ENCODE measurements at places on chromosomes 1 and 21.

- DNase-seq, result no peak
These were observed 55.1 kb upstream of the GJA5 start for GRCh38 chr1:147815503-147815902.

DNA sequence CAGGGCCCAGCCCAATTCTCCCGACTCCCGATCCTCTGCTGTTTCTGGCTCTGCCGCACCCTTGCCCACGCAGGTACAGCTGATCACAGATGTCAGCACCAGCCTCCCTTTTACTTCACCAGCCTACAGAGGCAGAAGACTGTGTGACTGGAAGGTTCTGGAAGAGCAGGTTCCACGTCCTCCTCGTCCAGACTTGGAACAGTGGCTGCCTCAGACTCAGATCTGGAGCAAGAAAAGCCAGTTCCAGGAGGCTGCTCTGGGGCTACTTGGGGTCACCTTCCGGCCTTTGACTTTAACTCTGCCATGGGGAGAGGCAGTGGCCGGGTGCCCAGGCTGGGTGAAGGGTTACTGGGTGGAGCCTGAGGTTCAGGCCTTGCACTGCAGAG lies 16.1 kb upstream of the KLHDC7A start:
- DNase-seq, result no peak

DNA sequence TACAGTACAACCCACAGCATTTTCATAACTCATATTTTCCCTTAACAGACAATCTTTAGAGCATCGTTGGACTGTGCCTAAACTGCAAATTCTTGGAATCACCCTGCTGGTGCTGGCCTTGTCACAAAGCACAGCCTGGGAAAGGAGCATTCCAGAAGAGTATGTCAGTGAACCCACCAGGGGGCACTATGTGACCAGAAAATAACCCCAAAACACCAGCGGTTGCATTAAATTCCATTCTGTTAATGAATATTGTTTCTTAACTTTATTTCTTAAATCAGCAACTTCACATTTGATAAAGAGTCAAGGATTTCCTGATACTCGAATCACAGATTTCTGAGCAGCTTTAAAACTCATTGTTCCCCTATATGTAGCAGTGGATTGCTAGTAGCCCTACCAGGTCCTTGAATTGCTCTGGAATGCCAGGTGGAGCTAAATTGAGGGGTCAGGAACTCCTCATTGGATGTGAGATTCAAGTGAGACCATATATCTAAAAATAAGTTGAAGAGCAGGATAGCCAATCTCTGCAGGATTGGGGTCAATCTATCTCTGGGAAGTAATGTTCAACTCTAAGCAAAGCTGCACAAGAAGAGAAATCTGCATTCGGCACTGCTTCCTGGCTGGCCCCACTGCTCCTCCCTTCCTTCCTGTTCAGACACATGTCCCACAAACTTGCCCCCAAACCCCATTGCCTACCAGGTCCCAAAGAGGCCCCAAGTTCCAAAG lies 12.7 kb upstream of the RAB4A start:
- peak; percentile 36 for DNase-seq

DNA sequence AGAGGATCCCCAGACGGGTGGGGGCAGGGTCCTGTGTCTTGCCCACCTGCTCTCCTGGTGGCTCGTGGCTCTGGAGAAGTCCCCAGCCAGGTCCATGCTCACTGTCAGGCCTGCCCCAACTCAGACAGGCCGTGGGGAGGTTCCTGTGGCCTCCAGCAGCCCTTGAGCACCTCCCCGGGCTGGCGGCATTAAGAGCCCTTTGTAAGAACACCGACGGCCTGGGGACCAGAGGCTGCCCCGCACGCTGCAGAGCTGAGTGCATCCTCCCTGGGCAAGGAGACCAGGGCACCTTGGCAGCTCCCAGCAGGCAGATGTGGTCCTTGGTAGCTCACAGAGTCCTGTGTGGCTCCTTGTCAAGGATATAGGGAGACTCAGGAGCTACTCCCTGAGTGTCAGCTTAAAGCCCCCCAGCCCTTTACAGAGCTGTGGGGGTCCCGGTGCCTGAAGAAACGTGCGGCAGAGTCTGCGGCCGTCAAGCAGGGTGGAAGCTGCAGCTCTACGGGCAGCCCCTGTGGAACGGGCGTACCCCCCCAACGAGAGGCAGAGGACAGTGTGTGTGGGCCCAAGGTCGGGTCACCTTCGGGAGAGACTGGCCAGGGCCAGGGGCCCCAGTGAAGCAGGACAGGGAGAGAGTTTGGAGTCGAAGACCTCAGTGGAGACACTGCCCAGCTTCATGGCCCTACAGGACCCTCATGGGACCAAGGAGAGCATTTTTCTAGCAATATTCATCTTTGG lies 118.6 kb downstream of the PRDM16 start:
- DNase-seq, result no peak

- no peak for DNase-seq
These were observed 138.4 kb downstream of the SYT2 start for GRCh38 chr1:202571719-202572339.

GRCh38 chr1:198771563-198772153 lies 132.8 kb downstream of the PTPRC start:
- DNase-seq, result no peak

GRCh38 chr1:164477343-164477742 lies 81.6 kb upstream of the PBX1 start:
- DNase-seq, result no peak

DNA sequence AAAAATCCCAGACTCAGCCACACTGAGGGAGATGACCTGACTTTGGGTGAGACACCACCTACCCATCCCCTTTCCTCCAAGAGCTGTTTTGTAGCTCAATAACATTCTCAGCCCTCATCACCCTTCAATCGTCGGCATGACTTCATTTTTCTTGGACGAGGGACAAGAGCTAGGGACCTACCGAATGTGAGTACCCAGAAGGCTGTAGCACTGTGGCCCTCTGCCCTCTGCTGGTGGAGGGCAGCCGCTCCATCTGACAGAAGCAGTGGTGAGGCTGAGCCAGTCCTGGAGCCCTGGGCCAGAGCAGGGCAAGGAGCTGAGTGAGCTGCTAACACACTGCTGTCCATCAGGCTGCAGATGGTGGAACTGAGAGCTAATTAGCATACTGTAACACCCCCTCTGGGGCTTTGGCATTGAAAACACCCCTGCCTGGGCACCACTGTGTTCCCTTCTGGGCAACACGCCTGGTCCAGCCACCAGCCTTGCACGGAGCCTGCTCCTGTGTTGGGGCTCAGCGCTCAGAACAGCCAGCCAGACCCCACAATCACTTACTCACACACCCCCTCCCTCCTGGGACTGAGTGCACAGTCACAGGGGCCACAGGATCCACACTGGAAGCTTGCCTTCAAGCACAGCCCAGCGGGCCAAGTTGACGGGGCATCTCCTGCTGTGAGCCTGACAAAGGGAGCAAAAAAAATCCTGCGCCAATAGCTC lies 18.3 kb upstream of the ALPL start:
- DNase-seq, result no peak

DNA sequence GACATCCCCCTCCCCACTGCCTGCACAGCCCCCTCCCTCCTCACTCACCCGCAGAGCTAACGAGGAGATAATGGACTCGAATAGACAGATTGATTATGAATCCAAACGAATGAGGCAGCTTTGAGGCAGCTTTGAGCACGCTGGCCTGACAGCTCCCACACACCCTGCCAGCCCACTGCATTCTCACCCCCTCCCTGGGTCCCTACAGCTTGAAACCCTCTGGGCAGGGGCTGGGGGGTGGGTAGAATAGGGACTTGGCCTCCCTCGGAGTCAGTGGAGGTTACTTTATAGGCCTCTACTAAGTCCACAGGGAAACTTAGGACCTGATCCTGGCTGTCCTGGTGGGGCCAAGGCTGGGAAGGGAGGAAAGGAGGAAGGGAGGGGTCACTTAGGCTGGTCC lies 1.9 kb downstream of the NTRK1 start:
- no peak for DNase-seq

DNA sequence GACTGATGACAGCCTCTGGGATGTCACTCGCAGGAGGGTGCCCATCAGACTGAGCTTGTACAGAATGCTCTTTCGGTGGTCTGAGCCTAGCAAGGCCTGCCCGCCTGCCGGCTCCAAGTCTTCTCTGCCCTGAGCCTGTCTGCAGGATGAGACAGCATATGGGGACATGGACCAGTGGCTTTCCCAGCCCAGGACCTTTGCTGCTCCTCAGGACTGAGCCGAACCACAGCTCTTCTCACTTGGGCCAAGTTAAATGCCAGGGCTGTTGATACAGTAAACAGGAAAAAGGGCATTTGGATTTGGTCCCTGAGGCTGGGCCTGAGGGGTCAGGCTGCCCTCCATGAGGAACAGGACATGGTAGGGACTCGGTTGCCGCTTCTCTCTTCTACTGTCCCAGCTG lies 64.3 kb upstream of the EPS8L3 start:
- no peak for DNase-seq

DNA sequence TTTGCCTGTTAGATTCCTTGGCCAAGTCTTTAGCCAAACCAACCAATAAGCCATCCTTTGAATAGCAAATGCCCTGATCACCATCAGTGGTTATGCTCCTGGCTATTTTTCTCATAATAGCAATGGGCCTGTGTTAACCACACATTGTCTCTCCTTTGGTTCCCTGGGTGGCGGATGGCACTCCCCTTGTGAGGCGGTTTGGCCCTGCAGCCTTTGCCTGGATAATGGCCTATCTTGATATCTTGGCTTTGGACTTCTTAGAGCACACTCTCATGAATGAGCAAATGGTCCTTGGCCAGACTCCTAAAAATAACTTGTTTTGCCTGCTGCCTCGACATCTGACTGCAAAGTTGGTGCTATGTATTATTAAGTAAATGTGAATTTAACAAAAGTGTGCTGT lies 22.4 kb upstream of the ZBTB18 start:
- DNase-seq, result no peak

DNA sequence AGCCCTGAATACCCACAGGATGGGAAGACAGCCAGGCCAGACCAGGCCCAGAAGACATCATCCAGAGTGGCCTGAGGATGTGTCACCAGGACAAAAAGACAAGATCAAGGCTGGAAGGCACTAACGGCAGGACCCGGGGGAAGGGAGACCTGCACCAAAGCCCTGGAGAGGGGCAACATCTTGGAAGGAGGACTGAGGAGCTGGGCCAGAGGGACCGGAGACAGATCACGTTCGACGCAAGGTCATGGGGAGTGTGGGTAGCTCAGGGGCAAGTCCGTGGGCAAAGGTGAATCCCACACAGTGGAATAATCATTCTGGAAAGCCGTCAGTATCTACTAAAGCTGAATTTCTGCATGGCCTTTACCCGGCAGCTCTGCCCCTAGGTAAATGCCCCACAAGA lies 478.6 kb downstream of the MATN1 start:
- no peak for DNase-seq

GRCh38 chr1:200343874-200344273 lies 66.0 kb downstream of the ZNF281 start:
- DNase-seq, result no peak

GRCh38 chr1:13435458-13435857 lies 25.2 kb downstream of the PRAMEF20 start:
- no peak for DNase-seq

DNA sequence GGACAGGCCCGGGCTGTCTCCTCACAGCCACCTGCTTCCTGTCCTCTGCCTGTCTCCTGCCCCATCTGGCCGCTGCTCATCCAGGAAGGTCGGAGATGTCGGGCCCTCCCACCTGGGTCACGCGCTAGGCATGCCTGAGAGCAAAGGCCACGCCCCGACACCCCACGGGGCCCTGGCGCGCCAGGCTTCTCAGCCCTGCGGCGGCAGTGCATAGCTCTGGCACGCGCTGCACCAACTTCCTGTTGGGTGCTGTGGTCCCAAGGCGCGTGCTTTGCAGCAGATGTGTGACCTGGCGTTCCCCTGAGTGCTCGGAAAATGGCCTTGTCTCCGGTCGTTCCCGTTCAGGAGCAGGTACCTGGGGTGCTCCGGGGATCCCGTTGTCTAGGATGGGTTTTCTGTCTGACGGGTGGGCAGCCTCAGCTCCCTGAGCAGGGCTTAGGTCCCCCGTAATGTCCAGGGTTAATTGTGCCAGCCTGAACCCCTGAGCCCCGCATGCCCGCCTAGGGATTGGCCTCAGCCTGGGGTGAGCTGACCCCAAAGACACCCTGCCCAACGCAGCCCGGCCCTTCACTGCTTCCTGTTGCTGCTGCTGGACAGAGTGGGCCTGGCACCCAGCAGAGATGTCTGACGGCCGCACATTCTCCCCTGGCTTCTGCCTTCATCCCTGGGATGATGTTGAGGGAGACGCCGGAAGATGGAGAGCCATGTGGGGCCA lies 19.4 kb upstream of the KCNAB2 start:
- peak; percentile 91 for DNase-seq

- DNase-seq, result no peak
These were observed 27.5 kb upstream of the COL9A2 start for GRCh38 chr1:40344597-40344996.

GRCh38 chr1:91651243-91651642 lies 150.6 kb downstream of the CDC7 start:
- no peak for DNase-seq

- no peak for DNase-seq
These were observed 55.9 kb upstream of the TSPAN2 start for GRCh38 chr1:115145226-115145625.

- DNase-seq, result no peak
These were observed 13.8 kb downstream of the SNX7 start for GRCh38 chr1:98675282-98675681.

DNA sequence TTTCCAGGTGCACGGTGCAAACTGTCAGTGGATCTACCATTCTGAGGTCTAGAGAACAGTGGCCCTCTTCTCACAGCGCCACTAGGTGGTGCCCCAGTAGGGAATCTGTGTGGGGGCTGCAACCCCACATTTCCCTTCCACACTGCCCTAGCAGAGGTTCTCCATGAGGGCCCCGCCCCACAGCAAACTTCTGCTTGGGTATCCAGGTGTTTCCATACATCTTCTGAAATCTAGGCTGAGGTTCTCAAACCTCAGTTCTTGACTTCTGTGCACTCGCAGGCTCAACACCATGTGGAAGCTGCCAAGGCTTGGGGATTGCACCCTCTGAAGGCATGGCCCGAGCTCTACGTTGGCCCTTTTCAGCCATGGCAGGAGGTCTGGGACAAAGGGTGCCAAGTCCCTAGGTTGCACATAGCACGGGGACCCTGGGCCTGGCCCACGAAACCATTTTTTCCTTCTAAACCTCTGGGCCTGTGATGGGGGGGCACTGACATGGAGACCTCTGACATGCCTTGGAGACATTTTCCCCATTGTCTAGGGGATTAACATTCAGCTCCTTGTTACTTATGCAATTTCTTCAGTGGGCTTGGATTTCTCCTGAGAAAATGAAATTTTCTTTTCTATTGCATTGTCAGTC lies 10.0 kb downstream of the HS2ST1 start:
- DNase-seq, result no peak

- no peak for DNase-seq
These were observed 168.3 kb upstream of the SGIP1 start for GRCh38 chr1:66365635-66366034.

Measured in activated T-helper 1 cell treated with Interleukin-2 at 50 U/mL for 16 hours (primary cell).